Epithelial cell of proximal tubule (primary cell): ENCODE measurements at places on chromosomes 1 and 21. TPM values are rescaled to one million over a fixed set of nuclear protein-coding genes. Genes with fewer than 3 reads are reported as not detected.

Gene OPTC
- total RNA-seq, result not detected in 2 replicates

Gene PGD
- total RNA-seq, result 231 and 304 TPM in 2 replicates

Gene NR0B2
- total RNA-seq, result not detected in 2 replicates

Gene MAB21L3
- total RNA-seq, result 0.29 and 0.52 TPM in 2 replicates

Gene KPRP
- total RNA-seq, result not detected in 2 replicates

Gene SLC45A3
- 6.5 and 9.1 TPM in 2 replicates for total RNA-seq

Gene CFH
- total RNA-seq, result 1.4 and 9.2 TPM in 2 replicates

Gene TNFAIP8L2
- not detected in 2 replicates for total RNA-seq

Gene FMO5
- 0.29 and 1.0 TPM in 2 replicates for total RNA-seq

Gene RGS5
- 0.36 and 1.4 TPM in 2 replicates for total RNA-seq

Gene TSPAN1
- 71.6 and 117 TPM in 2 replicates for total RNA-seq

Gene CLDN8
- not detected in 2 replicates for total RNA-seq

Gene RNU1-3
- under 0.01 TPM in 2 replicates for total RNA-seq

Gene DCST1
- not detected in 2 replicates for total RNA-seq

Gene DYRK3
- total RNA-seq, result 2.9 and 5.1 TPM in 2 replicates

Gene STIL
- total RNA-seq, result 17.3 and 26.8 TPM in 2 replicates

Gene CASQ1
- total RNA-seq, result not detected in 2 replicates

Gene SPRR2G
- total RNA-seq, result not detected in 2 replicates

Gene CLEC20A
- not detected in 2 replicates for total RNA-seq

Gene PLA2G2C
- not detected in 2 replicates for total RNA-seq

Gene DCDC2B
- not detected in 2 replicates for total RNA-seq

Gene MCOLN2
- total RNA-seq, result 2.5 and 3.5 TPM in 2 replicates

Gene CLDN17
- total RNA-seq, result not detected in 2 replicates

Gene IL19
- not detected in 2 replicates for total RNA-seq

Gene GGPS1
- total RNA-seq, result 17.1 and 26.3 TPM in 2 replicates

Gene SNX7
- total RNA-seq, result 31.8 and 54.0 TPM in 2 replicates

Gene KIAA0040
- 4.2 and 5.4 TPM in 2 replicates for total RNA-seq

Gene SPRR1B
- 0.75 TPM in 1 of 2 replicates, not detected in the other for total RNA-seq

Gene FHAD1
- total RNA-seq, result 0.35 and 0.43 TPM in 2 replicates

Gene VASH2
- total RNA-seq, result 0.63 and 3.3 TPM in 2 replicates

Gene CASQ2
- total RNA-seq, result not detected in 2 replicates

Gene RGS7
- 0.06 and 0.51 TPM in 2 replicates for total RNA-seq

Gene MIS18A
- 31.4 and 32.5 TPM in 2 replicates for total RNA-seq

Gene C1QC
- total RNA-seq, result not detected in 2 replicates

Gene INSRR
- total RNA-seq, result not detected in 2 replicates

Gene TSHB
- not detected in 2 replicates for total RNA-seq

Gene SLC22A15
- total RNA-seq, result 1.6 and 2.6 TPM in 2 replicates

Gene TNFRSF1B
- total RNA-seq, result 0.06 and 1.5 TPM in 2 replicates

Gene NR1I3
- not detected in 2 replicates for total RNA-seq

Gene LRIF1
- 11.1 and 12.1 TPM in 2 replicates for total RNA-seq

Gene CAMSAP2
- 10.6 and 12.1 TPM in 2 replicates for total RNA-seq

Gene MATN1
- total RNA-seq, result not detected in 2 replicates

Gene HDGF
- 279 and 348 TPM in 2 replicates for total RNA-seq

Gene DNASE2B
- not detected in 2 replicates for total RNA-seq

Gene PTGFR
- 0.14 and 1.3 TPM in 2 replicates for total RNA-seq

Gene S100A9
- 18.9 and 88.6 TPM in 2 replicates for total RNA-seq

Gene OR2L3
- not detected in 2 replicates for total RNA-seq
